ENCODE measurements at places on chromosomes 2 and 18.

GRCh38 chr2:70779911-70780545 is 10.4 kb downstream of the FIGLA start:
- no peak for DNase-seq

DNA sequence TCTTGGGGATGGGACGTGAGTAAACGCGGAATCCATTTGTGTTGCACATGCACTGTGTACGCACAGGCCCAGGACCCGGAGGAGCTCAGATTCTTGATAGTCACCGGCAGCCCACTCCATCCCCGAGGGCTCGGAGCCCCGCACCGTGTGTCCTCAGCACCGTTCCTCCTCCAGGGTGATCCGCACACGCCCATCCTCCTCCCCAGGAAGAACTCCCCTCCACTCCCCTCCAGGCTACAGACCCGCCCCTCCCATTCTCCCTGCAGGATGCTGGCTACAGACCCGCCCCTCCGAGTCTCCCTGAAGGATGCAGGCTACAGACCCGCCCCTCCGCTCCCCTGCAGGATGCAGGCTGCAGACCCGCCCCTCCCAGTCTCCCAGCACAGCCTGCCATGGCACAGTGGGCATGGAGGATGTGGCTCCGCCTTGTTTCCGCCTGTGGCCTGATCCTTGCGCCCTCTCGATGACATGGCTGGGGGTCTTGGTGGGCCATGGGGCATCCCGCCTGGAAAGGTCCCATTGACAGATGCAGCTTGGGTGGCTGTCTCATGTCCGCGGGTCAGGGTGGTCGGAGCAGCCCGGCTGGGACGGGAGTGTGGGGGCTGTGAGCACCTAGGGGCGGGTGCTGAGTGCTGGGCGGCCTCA is 14.1 kb downstream of the CTDP1 start:
- DNase-seq: peak; percentile 38

DNA sequence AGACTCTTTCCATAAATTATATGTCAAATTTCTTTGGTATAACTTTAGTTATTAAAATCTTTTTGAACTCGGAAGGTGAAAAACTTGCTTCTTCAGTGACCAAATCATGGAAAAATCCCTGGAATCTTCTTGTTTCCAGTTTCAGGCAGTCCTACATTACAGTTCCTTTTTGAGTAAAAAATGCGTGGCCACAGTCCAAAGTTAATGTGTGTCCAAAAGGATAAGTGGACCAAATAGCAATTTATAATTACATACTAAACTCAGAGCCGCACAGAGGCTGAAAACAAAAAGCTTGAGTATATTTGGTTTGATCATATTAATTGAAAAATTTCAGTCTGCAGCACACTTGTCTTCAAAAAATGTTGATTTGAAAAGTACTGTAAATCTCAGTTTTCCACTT is 28.4 kb upstream of the DYNC2LI1 start:
- no peak for DNase-seq

DNA sequence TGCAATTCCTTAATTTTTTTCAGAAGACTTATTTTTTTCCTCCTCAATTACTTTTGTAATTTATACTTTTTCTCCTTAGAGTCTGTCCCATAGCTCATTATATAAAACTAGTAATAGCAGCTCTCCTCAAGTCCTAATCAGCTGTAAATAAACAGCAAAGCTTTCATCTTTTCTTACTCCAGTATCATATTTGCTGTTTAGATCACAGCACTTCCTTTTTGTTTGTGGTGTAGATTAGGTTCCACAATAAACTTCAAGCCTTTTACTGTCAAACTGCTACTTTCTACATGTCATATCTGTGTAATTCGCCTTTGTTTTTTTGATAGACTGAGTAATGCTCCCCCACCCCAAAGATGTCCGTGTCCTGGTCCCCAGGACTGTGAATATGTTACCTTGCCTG is 25.5 kb downstream of the GCG start:
- no peak for DNase-seq

DNA sequence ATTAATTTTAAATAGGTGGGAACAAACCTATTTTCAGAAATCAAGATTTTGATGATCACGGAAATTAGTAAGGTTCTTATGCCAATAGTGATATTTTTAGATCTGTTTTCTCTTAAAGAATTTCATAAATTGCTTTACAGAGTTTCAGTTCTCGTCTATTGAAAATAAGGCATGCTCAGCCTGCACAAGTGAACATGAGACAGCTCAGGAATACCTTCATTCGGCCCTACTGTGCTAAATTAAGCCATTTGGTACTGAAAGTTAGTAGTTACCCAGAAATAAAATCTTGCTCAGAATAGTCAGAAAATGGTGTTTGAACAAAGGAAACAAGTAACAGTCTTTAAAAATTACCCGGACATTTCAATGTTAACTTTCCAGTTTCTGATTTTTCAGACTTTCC is 60.4 kb downstream of the DLGAP1 start:
- DNase-seq: no peak

GRCh38 chr2:232970051-232970450 is 43.0 kb downstream of the NGEF start:
- DNase-seq: no peak

- no peak for DNase-seq
Measured at GRCh38 chr2:237120916-237121315, 35.2 kb downstream of the COPS8 start.

DNA sequence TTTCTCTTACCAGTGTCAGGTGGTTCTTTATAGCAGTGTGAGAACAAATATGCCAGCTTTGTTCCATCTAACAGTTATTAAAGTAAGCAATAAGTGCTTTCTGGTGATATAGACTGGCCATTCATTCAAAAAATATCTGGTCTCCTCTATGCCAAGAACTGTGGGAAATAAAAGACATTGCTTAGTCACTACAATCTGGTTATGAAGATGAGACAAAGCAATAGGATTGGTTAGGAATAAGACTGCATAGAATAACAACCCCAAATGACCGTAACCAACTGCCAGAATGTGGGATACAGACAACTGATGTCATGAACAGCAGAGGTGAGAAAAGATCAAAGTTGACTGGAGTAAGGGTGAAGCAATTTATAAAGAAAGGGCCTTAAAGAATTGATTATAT is 83.8 kb downstream of the MBD2 start:
- no peak for DNase-seq

DNA sequence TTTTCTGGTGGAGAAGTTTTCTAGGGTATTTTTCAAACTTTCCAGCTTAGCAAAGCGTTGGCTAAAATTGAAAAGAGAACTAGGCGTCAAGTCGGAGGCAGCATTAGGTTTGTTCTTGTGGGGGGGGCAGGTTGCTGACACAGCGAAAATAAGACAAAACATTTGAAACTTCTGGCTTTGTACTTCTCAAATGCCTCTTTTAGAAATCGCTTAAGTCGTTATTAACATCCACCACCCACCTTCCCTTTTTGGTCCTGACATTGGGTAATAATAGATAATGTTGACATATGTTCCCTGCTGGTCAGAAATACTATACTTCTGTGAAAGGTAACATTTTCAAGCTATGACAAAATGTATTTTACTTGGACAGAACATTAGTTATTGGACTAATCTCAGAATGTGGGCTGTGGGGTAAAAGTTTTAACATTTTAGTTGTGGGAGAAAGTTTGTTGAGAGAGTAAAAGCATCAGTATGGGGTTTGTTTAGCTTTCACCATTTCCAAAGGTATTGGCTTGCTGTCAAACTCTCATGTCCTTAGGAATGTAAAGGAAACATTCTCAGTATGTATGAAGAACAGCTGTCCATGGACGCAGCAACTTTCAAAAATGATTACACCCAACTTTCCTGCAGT is 88.1 kb upstream of the ZEB2 start:
- no peak for DNase-seq

DNA sequence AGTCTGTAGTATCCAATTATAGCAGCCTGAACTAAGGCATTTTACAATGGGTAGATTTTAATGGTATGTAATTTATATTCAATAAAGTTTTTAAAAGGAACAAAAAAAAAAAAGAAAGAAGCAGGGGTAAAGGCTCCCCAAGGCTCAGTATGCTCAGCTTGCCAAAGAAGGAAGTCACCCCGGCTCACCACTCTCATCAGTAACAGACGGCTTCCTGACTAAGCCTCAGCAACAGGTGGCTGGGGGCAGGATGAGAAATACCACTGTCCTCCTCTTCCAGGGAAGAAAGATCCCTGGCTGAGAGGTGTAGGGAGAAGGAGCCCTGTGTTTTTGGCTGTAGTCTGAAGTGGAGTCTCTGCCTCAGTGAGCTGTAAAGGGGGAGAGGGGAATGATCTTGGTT is 121.2 kb downstream of the ARHGEF4 start:
- no peak for DNase-seq

DNA sequence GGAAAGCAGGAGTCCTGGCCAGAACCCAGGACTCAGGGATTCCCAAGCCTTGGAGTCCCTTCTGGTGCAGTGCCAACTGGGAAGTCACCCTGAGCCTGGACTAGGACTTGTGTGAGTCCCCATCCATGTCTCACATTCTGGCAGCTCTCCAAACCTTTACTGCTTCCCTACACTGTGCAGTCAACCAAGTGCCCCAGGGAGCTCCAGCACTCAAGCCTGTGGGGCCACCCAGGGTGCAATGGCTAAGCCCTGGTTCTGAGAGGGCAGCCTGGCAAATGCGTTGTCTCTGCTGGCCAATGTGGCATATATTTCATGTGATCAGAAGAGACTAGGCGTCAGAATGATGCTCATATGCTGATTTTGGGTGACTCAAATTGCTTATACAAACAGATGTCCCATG is 223.4 kb downstream of the SP3 start:
- DNase-seq: no peak

DNA sequence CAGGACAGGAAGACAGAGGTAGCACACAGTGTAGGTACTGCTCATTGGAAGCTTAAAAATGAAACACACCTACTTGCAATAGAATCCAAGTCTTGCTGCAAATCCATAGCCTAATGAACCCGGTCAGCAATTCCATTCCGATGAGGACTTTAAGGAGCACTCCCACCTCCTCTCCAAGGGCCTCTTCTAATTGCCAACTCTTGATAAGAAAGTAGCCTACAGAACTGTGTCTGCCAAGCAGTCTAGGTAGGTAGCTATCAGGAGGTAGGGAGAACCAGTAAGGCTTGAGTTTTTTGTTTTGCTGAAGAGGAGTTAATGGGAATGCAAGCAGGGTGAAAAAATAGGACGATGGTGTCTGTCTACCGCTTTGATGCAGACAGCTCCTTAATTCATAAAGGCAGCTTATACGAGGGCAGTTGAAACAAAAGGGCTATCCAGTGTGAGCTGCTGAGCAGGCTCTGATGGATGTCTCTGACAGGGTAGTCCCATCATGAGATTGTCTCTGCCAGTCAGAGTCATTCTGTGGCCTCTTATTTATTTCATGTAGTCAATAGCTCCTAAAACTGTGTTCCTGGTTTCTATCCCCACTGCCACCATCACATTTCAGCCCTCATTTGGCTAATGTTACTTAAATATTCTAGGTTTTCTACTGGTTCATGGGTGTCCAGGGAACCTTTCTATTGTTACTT is 155.6 kb upstream of the DNMT3A start:
- DNase-seq: no peak

DNA sequence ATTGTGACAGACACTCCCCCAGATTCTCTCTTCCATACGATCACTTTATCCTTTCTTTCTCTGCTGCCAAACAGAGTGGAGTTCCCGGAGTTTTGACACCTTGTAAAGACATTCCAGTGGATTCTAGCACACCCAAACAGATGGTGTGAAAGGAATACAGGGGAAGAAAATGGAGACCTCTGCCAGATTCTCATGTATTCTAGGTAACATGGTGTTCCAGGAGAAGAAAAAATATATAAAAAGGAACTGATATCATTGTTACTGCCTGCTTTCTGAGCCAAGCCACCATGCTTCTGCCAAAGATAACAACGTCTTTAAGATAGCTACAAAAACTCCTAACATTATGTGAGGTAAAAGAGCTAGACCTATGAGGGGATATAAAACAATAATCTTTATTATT is 136.5 kb downstream of the TXNL1 start:
- DNase-seq: no peak

- peak; percentile 51 for DNase-seq
Measured at GRCh38 chr2:181456660-181457120, 496 bp upstream of the ITGA4 start.

- DNase-seq: no peak
Measured at GRCh38 chr2:39476524-39476923, 39.4 kb upstream of the MAP4K3 start.

GRCh38 chr2:20501974-20502373 is 55.1 kb downstream of the RHOB start:
- DNase-seq: no peak

DNA sequence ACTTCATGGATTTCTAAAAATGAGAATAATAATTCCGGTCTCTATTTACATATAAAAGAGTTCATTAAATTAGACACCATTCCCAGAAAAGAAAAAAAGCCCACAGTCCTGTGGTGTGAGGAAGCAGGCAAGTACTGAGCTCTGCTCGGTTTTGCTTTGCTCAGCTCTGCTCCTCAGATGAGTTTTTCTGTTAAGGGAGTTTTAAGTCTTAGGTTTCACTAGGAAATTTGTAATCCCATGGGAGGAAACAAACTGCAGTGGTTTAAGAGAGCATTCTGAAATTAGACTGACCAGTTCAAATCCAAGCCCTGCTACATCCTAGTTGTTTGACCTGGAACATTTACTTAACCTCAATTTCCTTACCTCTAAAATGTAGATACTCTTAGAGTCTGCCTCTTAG is 338.6 kb upstream of the MMADHC start:
- DNase-seq: no peak

- DNase-seq: no peak
Measured at GRCh38 chr2:237459741-237460174, 27.3 kb upstream of the MLPH start.

- DNase-seq: peak; percentile 55
Measured at GRCh38 chr2:183037553-183038340, 510 bp downstream of the NCKAP1 start.

GRCh38 chr2:145601361-145601925 is 1081.5 kb upstream of the ZEB2 start:
- no peak for DNase-seq

DNA sequence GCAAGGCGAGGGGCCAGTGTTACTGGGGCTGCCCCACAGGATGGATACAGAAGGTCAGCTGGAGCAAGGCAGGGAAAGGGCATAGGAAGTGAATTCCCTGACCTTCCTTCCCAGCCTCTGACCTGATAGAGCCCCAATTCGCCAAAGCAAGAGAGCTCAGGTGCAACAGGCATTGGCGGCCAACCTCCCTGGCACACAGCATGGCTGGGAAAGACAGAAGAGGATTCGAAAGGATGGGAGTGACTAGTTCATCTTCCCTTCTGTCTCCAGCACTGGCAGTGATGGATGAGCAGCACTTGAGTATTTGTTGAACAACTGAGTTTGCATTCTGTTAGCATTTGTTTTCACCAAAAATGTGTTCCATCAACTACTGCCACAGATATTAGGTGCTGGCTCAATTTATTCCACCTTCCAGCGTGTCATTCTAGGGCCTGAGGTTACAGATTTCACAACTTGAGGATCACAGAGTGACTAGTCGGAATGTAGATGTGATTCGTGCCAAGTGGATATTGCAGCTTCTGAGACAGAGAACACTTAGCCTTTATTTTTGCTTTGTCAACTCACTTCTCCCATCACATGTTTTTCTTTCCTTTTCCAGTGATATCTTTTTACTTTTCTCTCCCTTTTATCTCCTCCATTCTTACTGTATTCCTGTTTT is 6.2 kb downstream of the COPS8 start:
- no peak for DNase-seq

DNA sequence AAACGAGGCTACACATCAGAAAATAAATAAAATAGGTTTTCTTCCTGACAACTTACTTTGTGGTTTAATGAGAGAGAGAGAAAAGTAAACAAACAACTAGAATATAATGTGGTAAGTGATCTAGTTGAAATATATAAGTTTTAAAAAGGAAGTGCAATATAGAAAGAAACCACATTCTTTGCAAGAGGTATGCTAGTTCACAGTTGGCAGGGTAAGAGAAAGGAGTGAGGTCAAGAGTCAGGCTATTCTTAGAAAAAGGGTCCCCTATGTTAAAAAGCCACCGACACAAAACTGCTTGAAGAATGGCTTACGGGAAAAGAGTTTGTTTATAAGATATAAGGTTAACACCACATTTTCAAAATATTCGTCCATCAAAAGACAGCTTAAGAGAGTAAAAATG is 462.1 kb downstream of the ERBB4 start:
- DNase-seq: no peak

Measured in right lobe of liver (tissue), 6 donors.